ENCODE measurements at places on chromosomes 6 and 20. TPM values are rescaled to one million over a fixed set of nuclear protein-coding genes. Genes with fewer than 3 reads are reported as not detected.

The OPN5 gene
- not detected for total RNA-seq

The SLC23A2 gene
- total RNA-seq: 14.0 TPM

The EYA4 gene
- total RNA-seq: not detected

The FLRT3 gene
- not detected for total RNA-seq

The TNFRSF6B gene
- not detected for total RNA-seq

The ZBTB46 gene
- 4.6 TPM for total RNA-seq

The CALHM6 gene
- total RNA-seq: 4.4 TPM

The GDAP1L1 gene
- not detected for total RNA-seq

All from activated CD4-positive, alpha-beta memory T cell treated with anti-CD3 and anti-CD28 coated beads for 36 hours (primary cell).